Activated CD4-positive, alpha-beta T cell treated with anti-CD3 and anti-CD28 coated beads, Interleukin-2, amount 10 ng/mL, durations not matched to agents 24 days and 14 days (primary cell): ENCODE measurements at places on chromosomes 5 and 9.

GRCh38 chr5:4781299-4781698 lies 358.8 kb upstream of the ADAMTS16 start:
- no peak for DNase-seq

DNA sequence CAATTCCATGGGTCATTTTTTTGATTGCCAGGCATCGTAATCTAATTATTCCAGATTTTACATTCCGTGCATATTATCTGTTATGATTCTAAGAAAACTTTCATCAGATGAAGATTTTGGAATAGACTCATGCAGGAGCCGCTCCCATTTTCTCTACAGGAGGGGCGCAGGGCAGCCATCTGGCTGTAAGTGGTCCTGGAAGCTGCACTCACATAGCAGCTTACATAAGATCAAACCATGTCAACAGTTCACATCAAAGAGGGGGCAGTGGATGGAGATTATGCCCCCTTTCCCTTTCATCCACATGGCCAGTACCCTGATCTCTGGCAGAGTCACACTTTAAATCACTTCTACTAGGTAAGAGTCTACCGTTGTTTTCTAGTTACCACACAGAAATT lies 73.3 kb upstream of the PCA3 start:
- no peak for DNase-seq

GRCh38 chr5:63811286-63811685 lies 151.0 kb downstream of the HTR1A start:
- no peak for DNase-seq

- peak; percentile 81 for DNase-seq
Observed at GRCh38 chr5:55176176-55176818, 3.3 kb upstream of the CDC20B start.

DNA sequence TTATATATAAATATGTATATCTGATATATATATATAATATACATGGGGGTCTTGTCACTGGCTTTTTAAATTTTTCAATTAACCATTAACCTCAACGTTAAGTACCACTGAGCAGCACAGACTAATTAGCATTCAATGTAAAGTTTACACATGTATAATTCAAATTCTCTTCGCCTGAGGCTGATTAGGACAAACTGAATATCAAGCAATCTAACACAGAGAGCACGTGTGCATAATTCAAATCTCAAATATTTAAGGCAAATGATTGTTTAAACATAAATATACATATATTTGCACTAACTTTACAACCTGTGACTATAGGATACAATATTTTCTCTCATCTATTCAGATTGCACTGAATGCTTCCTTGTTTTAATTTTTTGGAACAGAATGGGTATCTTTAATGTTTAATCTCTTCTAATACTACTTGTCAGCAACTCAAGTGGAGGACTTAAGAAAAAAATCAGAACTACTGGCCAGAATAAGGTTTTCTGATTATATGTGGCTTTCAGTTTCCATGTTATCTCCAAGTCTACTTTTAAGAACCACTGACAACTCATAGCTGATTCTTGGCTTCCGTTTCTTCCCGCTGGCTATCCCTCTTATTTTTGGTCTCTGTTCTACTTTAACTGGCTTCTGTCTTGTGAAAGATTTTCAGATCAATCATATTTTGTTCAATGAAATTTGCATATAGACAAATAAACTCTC lies 204.8 kb downstream of the MLLT3 start:
- DNase-seq, result no peak

- peak; percentile 56 for DNase-seq
Observed at GRCh38 chr5:58582019-58582802, 664 bp upstream of the RAB3C start.

DNA sequence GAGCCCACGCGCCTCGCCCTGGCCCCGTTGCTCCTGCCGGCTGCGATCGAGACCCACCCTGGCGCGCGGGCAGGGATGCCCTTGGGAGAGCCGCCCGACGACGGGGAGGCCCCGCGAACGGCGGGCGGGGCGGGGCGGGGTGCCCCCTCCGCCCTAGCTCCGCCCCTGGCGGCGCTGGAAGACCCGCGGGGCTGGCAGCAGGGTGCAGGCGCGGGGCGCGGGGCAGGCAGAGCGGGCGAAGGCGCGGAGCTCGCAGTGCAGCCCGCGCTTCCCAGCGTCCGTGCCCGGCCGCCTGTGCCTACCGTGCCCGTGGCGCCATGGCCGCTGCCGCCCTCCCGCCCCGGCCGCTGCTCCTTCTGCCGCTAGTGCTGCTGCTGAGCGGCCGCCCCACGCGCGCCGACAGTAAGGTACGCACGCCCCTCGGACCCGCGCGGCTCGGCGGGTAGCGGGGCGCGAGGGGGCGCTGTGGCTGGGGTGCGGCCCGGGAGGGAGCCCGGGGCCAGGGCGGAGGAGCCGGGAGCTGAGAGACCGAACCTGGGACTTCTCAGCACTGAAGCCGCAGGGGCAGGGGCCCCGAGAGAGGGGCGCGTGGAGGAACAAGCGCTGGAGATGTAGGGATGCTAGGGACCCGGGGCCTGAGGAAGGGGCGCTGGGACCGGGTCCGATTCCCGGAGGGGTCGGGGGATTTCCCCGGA lies at the start of gene OLFML2A:
Gene OLFML2A (plus strand): TSS at position 180 of the 695 bp plus-strand sequence. CDS start 138 bp downstream, at position 318.
- peak; percentile 72 for DNase-seq

DNA sequence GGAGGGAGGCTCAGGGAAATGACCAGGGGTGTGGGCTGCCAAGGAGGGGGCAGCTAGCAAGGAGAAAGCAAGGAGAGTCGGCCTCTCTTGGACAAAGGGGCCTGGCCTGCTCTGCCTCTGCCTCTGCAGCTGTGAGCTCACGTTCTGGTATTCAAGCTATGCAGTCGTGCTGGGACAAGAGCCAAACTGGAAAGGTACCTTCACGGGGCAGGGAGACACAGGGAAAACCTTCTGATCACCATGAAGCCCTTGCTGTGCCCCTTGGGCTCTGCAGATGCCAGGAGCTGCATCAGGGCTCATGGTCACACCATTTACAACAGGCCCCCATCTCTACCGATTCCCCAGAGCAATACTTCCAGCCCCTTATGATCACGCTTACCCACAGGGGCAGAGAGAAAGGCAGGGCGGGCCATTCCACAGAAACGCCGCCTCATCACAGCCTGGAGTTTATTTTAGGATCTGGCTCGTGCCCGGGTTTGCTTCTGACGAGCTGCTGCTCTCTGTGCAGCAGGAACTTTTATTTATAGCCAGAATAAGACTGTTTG lies 63.2 kb downstream of the PRRT1B start:
- no peak for DNase-seq

DNA sequence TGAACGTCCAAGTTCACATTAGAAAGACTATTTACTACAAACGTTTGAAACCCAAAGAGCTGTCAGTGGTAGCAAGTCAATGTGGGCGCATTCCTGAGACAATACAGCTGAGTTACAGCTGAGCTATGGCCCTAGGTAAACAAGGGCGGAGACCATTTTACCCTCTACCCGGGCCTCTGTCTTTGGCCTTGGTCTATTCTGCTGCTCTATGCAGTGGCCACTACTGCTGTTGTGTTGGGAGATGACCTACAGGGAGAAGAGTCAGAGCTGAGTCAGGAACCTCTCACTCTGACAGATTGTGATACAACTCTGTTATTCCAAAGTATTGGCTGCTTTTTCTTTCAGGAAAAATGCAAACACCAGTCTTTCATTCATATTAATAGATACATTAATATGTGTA lies 700.6 kb downstream of the SEMA5A start:
- DNase-seq, result no peak

DNA sequence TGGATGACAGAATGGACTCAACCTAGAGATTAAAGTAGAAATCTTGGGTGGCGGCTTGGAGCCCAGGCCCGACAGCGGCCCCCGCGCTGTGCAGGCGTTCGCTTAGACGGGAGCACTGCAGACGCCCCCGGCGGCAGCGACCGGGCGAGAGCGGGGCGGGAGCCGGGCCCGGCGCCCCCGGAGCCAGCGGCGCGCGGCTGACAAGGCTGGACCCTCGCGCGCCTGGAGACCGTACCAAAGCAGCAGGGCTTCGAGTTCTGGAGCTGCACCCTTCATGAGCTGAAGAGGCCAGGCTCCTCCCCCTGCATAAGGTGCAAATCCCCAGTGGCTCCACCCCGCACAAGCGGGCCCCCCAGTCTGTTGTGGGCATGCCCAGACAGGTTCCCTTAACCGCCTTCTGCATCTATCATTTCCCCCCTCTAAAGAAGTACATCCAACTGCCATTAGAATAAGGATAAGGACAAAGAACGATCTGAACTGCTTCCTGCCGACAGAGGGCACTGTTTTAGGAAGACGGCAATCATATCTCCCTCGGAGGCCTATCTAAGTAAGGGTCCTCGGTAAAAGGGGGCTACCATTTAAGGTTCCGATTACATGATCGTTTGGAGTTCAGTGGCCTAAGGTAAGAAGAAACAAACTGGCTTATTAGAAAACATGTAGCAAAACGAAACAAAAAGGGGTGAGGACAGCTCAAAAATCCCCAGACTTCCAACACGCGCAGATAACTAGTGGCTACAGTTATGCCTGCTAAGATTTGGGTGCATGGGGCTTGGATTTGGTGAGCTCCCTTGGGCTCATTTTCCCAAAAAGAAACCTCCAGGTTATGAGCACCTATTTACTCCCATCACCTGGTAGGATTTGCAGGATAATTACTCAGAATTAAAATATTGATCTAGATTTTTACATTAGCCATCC lies 66.3 kb downstream of the RGMB start:
- DNase-seq, result no peak

GRCh38 chr9:137295238-137295811 lies 6.7 kb downstream of the NRARP start:
- DNase-seq, result peak; percentile 91

GRCh38 chr9:137494550-137495351 lies 35.6 kb upstream of the NSMF start:
- no peak for DNase-seq

GRCh38 chr9:83937861-83938455 lies 16.7 kb upstream of the KIF27 start:
- DNase-seq, result peak; percentile 87

GRCh38 chr5:50501491-50502228 lies 60.6 kb upstream of the EMB start:
- DNase-seq, result no peak

GRCh38 chr9:98807070-98807813 lies at the start of gene GALNT12:
GALNT12 (plus strand) TSS chr9:98807670; CDS start chr9:98807699, 29 bp downstream.
- DNase-seq, result peak; percentile 85

- DNase-seq, result no peak
Observed at GRCh38 chr5:181151146-181151545, 3.8 kb downstream of the OR2V2 start.

DNA sequence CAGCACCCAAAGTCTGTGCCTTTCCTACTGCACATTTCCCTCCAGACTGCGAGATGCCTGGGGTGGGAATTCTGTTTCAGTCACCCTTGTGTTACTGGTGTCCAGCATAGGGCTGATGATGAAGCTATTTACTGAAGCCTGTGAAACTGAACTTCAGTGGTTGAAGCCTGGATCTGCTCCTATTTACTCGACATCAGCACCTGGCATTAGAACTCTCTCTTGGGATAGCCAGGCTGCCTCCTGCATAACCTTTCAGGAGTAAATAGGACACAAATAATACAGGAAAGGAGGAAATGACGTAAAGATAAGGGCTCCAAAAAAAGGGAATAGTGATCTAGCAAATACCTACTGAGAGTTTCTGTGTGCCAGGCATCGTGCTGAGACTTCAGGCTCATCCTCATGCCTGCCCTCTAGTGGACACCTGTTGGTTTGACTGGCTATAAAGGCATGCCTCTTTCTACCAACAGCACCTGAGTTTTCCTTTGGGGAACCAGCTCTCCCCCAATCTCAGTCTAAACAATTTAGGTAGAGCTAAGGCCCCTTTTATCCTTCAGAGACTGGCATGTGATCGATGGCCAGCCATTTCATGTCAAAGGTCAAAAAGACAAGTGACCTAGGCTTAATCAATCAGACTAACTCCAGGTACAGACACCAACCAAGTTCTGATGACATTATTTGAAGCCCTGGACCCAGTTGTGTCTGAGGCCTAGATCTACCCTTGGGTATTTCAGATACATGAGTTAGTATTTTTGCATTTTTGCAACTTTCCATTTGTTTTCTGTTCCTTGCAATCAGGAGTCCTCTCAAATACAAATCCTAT lies 192.1 kb upstream of the TRIM32 start:
- peak; percentile 73 for DNase-seq

- no peak for DNase-seq
Observed at GRCh38 chr5:6398570-6399230, 20.4 kb upstream of the MED10 start.

GRCh38 chr5:74064911-74065310 lies 438.9 kb downstream of the ARHGEF28 start:
- no peak for DNase-seq

- DNase-seq, result no peak
Observed at GRCh38 chr5:143567583-143568504, 164.4 kb upstream of the NR3C1 start.

GRCh38 chr9:12554636-12555035 lies 138.5 kb upstream of the TYRP1 start:
- no peak for DNase-seq

- no peak for DNase-seq
Observed at GRCh38 chr9:123795336-123795735, 134.6 kb downstream of the DENND1A start.

DNA sequence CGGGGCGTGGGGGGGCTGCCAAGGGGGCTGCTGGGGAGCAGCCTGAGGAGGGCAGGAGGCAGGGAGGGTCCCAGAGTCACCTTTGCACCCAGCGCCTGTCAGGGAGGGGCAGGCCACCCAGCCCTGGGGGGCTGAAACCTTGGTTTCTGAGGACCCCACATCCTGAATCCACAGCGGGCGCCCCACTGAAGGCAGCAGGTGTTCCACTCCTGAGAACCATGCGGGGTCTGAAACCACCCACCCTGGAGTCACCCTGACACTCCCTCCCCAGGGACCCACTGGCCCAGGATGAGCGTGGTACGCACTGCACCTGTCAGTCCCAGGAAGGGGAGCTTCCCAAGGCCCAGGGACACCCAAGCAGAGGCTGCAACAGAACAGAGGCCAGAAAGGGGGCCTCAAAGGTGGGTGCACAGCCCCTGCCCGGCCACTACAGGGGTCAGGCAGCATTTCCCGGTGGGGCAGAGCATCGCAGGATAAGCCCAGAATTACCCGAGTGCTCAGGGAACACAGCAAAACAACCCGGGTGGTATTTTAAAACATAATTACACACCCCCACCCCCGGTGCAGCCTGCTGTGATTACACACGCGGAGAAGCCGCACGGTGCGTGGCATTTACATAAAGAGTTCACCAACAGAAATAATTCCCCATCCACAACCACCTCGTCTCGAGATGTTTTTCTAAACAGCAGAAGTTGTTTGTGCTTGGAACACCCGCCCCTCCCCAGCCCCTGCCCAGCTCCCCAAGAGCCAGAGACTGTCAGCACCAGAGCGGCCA lies 57.3 kb upstream of the UBAC1 start:
- no peak for DNase-seq

DNA sequence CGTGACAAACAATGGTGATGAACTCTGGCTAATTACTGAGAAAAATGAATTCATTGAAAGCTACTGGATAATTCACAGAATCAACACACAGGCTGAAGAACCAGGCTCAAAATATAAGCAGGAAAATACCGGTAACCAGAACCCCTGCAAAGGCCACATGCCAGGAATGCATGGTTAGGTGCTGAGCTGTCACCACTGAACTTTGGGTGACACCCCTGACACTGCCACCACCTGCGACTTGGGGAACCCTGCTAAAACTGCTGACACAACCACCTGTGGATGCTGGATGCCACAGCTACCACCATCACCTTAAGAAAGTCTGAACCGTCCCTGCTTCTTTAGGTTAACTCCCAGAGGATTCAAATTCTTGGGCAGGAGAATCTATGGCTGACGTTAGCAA lies 72.0 kb upstream of the NR4A3 start:
- peak; percentile 30 for DNase-seq

GRCh38 chr5:172688349-172689217 lies 47.5 kb downstream of the NEURL1B start:
- DNase-seq, result peak; percentile 79
